ENCODE measurements at places on chromosomes 3 and 15.

DNA sequence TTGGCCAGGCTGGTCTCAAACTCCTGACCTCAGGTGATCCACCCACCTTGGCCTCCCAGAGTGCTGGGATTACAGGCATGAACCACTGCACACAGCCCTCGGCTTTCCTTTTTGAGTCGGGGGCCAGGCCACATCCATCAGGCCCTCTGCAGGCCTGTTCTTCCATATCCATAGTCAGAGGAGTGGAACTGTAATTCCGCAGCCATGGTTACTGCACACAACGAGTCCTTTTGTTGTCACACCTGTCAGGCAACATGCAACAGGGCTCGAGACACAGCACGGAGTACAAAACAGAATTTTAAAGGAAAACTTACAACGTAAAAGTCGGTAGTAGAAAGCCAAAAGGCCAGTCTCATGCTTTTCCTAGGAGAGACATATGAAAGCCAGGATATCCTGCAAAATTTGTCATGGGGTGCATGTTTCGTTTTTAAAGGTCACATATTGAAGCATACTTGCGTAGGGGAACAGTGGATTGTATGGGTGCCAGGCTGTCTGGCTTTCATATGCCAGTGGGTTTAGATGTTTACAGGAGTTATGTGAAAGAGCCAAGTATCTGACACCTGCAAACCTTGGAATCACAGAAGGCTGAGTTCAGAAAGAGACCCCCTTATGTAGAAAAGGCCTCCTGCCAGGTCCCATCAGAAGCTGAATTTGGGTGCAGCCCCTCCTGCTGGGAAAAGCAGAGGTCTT, 63.2 kb upstream of the LPP start:
- no peak for DNase-seq

DNA sequence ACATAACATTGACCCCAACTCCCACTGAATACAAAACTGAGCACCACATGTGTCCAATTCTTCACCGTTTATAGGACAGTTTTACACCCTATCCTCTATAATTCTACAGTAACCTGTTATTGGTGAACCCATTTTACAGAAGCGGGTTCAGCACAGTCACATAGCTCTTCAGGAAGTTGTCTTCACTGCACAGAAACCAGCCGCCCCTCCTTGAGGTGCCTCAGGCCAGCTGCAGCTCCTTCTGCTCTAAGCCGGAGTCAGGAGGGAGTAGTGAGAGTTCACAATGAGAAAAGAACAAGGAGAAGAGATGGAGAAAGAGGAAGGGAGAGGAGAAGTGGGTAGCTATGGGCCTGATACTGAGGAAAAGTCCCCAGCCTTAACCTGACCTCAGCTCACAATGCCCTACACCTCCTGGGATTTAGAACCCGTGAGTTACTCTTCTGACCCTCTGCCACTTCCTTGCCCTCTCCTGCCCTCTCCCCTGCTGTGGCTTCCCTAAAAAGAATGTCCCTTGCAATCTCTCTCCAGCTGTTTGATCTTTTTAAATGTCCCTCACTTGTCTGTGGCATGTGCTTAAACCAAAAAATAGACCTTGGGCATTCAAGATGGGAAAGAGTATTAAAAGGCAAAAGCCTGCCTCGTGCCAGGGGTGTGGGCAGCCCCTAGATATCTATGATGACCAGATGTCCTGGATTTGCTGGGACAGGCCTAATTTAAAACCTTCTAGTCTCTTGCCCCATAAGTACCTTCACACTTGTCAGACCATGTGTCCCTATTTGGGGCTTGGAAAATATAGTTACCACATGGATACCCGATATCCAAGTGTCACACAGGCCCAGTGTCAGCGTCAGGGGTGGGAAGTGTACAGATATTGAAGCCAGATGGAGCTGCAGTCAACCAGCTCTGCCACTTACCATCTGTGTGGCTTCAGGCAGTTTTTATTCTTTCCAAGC, 71.3 kb upstream of the HES1 start:
- no peak for DNase-seq

- DNase-seq = no peak
Measured at GRCh38 chr3:125032683-125033082, 23.1 kb downstream of the HEG1 start.

DNA sequence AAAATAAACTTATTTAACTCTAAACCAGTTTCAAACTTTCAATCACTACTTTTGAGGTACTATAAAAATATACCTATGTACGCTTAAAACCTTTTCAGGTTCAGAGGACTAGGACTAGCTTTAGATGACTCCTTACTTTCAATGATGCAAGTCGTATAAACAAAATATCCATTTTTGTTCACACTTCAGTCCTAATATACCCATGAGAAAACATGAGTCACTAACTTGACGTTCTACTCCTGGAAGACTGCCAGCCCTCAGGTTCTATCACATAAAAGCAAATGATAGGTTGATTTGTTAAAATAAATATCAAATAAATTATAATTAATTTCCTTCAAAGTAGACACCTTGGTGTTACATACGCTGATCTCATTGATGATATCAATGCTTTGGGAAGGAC, 10.6 kb upstream of the P3H2 start:
- DNase-seq = no peak

DNA sequence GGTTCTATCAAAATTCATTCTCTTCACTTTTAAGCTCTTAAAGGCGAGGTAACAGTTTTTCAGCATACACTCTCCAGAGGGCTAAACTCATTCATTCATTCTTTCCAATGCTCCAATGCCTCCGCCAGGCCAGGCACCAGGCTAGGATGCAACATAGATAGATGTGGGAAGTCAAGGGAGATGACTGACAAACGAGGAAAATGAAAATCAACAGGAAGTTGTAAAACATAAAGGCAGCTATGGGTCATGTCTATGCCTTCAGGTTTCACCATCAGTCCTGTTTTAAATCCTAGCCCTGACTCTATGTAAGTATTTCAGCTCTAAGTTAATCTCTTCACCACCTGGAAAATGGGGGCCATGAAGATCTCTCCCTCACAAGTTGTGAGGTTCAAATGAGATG, 797.9 kb downstream of the FHIT start:
- DNase-seq = no peak

GRCh38 chr3:49058011-49058410, 28.8 kb upstream of the IMPDH2 start:
- no peak for DNase-seq

DNA sequence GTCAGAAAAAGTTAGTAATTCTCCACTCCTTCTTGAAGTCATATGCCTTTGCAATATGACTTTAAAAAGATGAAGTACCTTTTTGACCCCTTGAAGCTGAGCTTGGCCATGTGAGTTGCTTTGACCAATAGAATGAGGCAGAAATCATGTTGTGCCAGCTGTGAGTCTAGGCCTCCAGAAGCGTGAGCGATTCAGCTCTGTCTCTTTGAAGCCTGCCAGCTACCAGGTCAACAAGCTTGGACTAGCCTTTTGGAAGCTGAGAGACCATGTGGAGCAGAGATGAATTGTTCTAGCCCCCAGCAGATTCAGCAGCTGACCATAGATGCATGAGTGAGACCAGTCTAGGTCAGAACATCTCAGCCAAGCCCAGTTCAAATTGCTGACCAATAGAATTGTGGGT, 69.8 kb upstream of the EOMES start:
- no peak for DNase-seq

DNA sequence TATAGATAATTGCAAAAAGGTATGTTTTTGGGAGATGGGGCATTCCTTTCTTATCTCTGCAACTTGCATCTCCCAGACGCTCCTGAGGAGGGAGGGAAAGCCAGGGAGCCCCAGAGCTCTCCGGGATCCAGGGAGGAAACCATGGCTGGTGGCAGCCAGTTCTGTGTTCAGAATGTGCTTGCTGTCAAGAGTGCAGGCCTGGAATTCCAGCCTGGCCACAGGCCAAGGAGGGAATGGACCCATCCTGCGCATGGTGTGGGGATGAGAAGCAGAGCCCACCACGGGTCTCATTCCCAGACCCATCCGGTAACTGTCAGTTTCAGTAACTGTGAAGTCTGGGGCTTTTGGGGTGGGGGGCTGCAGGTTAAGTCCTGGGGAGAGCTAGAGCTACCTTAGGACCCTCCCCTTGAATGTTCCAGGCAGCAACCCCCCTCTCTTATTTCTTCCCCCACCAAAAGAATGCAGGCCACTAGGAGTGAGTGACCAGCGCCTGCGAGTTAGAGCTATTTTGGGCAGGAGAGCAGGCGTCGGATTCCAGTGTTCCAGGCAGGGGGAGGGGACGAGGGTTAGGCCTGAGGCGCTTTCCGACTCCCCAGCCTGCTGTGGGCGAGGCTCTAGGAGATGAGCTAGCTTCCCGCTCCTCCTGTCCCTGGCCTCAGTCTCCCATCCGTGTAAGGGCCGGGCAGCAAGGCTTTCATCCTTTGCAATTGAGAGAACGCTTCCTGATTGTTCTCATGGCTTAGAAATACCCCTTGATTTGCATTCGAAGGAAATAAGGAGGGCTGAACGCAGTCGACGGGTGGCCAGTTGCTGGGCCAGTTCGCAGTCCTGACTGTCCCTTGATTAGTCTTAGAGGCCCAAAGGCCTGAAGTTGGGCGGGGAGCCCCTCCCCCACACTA, 781 bp upstream of the DAG1 start:
- no peak for DNase-seq

DNA sequence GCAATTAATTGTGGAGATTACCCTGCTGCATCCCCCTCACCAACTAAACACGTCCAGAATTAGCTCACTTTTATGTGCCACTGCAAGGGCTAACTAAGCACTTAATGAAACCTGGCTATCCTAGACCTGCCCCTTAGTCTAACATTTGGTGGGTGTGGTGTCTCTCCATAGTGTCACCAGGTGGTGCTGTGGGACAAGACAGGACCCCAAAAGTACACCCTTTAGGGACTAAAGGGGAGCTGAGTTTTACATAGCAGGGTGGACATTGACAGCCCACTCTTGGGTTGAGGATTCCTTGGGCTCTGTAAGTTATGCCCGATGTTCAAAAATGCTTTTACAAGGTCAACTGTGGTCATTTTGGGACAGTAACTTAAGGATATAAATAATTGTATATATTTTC, 5.7 kb downstream of the DUT start:
- no peak for DNase-seq

DNA sequence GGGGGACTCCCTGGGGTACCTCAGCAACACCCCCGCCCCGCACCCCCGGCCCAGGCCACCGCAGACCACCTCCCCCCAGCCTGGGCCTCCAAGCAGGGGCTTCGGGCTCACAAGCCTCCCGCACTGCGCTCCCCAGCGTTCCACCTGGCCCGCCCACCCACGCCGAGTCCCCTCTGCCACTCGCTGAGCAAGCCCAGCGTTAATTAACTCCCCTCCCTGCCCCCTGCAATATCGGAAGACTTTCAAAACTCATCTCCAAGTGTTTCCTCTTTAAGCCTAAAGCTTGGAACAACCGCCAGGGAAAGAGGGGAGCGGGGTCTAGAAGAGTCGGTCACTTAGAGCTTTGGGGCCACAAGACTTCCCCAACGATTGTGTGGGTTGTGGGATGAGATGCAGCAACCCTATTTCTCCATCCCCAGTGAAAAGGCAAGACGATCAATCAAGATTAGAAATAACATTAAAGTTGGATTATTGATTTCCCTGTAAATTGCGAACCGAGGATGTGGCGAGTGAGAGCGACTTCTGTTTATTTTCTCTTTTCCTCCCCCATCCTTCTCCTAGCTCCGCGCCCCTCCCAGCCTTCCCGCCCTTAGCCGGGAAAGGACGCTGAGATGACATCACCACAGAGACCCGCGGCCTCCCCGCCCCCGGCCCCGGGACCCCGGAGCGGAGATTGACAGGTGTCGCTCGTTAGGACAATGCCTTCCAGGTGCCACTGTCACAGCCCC, 30.2 kb downstream of the NR2F2 start:
- DNase-seq = no peak

DNA sequence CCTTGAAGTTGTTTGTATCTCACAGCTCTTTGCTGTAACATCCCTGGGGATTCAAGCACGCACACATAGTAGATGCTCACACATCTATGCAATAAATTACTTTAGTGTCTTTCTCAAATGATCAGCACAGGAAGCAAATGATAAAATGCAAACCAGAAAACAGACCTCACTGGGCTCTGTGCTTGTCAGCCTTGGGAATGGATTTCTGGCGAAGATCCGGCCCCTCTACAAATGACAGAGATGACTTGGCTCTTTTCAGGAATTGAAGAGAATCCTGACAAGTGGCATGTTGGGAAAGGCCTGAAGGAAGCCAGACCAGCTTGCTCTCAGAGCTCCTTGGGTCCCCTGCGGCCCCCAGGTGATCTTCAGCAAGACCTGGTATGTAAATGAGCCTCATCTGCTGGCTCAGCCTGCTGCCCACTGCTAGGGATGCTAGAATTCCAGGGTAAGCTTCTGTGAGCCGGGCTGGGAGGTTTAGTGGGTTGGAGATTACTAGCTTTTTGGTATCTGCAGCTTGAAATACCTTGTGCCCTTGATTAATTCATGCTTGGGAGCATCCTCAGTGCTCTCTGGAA, 54.1 kb downstream of the LPP start:
- DNase-seq = no peak

- no peak for DNase-seq
Measured at GRCh38 chr3:44894485-44894884, 20.1 kb downstream of the TGM4 start.

GRCh38 chr3:72378287-72378686, 470.0 kb downstream of the SHQ1 start:
- DNase-seq = no peak

DNA sequence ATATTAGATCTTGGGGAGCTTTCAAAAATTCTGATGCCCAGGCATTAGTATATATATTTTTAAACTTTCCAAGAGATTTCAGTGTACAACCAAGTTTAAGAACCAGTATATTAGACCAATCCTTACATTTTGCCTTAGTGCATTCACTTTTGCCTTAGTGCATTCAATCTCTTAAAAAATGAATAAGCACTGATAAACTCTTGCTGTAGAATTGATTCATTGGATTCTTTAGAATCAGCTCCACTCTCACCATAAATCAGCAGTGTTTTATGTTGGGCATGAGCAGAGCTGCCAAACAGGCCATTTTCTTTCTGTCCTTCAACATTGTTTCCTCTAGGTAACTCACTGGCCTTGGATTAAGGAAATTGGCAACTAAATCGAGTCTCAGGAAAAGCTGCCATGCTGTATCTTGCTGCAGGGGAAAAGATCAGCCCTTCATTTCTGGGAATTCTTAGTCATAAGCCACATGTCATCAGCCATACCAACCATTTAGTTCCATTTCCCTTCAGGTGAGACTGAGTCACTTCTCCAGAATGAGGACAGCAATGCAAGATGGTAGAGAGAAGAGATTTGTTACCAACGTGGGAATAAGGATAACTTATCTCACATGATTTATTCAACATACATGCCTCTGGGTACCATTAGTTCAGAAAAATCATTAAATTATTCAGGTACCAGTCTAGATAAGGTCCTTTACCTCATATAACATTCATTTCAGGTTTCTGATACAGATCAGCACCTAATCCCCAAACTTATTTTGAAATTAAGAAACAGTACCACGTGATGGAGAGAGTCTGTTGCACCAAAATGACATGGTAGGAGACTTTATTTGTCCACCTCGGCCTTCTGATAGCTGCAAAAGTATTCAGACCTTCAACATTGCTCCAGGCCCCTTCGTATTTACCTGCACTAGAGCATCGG, 192.5 kb downstream of the P3H2 start:
- no peak for DNase-seq

- no peak for DNase-seq
Measured at GRCh38 chr3:16286161-16286560, 21.1 kb downstream of the OXNAD1 start.
